Nephron progenitor cell (in vitro differentiated cells): ENCODE measurements at places on chromosomes 16 and 17.
A peak's percentile ranks its signal among the peaks of the same experiment; 100 is the strongest.

DNA sequence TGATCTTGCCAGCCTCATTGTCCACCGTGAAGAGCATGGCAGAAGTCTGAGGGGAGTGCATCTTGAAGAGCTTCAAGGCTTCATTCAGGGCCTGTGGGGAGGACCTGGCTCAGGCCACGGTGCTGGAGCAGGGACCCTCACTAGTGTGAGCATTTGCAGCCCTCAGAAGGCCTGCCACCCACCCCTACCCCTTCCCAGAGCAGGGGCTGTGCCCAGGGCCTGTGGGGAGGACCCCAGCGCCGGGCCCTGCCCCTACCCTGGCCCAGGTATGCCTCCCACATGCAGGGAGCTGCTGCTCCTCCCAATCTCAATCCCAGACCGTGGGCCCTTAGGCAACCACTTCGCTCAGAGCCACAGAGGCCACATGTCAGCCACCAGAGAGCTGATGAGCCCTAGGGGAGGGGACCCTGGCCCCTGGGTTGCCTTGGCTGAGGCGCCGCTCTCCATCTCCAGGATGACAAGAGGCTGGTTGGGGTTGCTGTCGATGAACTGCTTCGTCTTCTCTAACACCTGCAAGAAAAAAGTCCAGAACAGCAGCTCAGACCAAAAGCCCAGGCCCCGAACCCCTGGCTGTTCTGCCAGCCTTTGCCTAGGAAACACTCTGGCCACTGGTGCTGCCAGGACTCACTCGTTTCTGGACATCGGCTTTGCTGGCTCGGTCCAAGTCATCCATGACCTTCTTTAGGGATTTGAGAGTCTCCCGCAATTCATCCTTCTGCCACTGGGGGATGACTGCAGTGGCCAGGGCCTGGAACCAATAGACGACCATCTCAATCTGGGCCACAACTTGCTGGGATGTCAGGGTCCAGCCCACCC lies 1.8 kb upstream of the EXOSC6 start:
- DNase-seq = peak; percentile 67
- H3K27ac ChIP-seq = peak overlapping the region; percentile 75
- H3K4me1 ChIP-seq = peaks cover 13% of the 10 kb centered on the region
- H3K4me3 ChIP-seq = no peak overlapping the region
- no peaks in the 10 kb centered on the region for H3K27me3 ChIP-seq

GRCh38 chr17:79023180-79023705 lies 726 bp upstream of the C1QTNF1 start:
- peaks cover 44% of the 10 kb centered on the region for H3K4me1 ChIP-seq
- H3K36me3 ChIP-seq = no peaks in the 10 kb centered on the region
- peaks cover 90% of the 10 kb centered on the region for H3K27me3 ChIP-seq
- H3K4me3 ChIP-seq = peak overlapping the region; percentile 86

DNA sequence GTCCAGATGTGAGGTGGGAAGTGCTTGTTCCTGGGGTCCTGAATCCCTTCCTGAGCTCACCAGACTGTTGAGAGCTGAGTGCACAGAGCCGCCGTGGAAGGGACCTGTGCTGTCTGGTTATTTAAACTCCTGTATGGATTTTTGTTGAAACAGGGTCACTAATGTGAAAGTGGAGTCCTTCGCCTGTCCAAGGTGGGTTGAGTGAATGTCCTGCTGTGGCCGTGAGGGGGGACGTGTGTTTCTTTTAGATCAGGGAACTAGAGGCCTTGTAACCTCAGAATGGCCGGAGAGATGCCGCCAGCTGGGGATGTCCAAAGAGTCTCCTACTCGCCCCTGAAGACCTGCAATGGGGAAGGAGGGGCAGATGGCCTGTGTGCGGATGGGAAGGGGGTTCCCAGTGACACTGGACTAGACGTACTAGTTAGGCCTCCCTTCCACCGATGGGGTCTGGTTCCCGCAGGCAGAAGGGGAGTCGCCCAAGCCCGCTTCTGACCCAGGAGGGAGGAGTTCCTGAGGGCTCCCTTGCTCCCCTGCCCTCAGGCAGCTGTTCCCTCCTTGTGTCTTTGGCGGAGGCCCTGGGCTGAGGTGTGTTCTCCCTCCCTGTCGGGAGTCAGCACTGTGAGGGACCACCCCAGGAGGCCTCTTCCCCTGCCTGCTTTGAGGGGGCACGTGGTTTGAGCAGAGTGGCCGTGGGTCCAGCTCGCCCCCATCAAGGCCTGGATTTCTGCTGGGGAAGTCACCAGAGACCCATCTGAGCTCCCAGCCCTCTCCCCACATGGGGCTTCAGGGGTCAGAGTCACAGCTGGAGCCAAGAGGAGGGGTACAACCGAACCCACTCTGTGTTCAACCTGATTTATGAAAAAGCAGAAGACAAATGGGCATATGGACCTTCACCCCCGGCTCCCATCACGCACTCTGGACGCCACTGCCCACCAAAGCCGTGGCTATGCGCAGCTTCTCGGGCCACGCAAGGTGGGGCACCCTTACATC lies 30.9 kb downstream of the OR1D5 start:
- H3K4me3 ChIP-seq = no peak overlapping the region
- peaks cover 9% of the 10 kb centered on the region for H3K27me3 ChIP-seq
- no peak overlapping the region for H3K27ac ChIP-seq
- H3K4me1 ChIP-seq = peaks cover 26% of the 10 kb centered on the region
- DNase-seq = no peak
- no peaks in the 10 kb centered on the region for H3K36me3 ChIP-seq

- H3K36me3 ChIP-seq = no peaks in the 10 kb centered on the region
- no peak for DNase-seq
- H3K4me3 ChIP-seq = no peak overlapping the region
- H3K4me1 ChIP-seq = peaks cover 34% of the 10 kb centered on the region
Observed at GRCh38 chr17:44971776-44972483, 3.8 kb upstream of the C1QL1 start.

- H3K27me3 ChIP-seq = peaks cover 3% of the 10 kb centered on the region
- peaks cover 14% of the 10 kb centered on the region for H3K4me1 ChIP-seq
- DNase-seq = no peak
- H3K36me3 ChIP-seq = peaks cover 26% of the 10 kb centered on the region
Observed at GRCh38 chr17:63688396-63689020, 11.4 kb downstream of the LIMD2 start.

- H3K27me3 ChIP-seq = peaks cover 23% of the 10 kb centered on the region
- no peaks in the 10 kb centered on the region for H3K36me3 ChIP-seq
- H3K4me1 ChIP-seq = peaks cover 58% of the 10 kb centered on the region
- H3K27ac ChIP-seq = peak overlapping the region; percentile 64
Observed at GRCh38 chr17:1947229-1947742, 77.8 kb downstream of the RTN4RL1 start.

- H3K4me1 ChIP-seq = peaks cover 18% of the 10 kb centered on the region
- no peak overlapping the region for H3K4me3 ChIP-seq
- no peaks in the 10 kb centered on the region for H3K36me3 ChIP-seq
- no peak overlapping the region for H3K27ac ChIP-seq
Observed at GRCh38 chr17:14427900-14428647, 127.2 kb downstream of the HS3ST3B1 start.

GRCh38 chr17:29412780-29413565 lies 22.8 kb downstream of the TAOK1 start:
- DNase-seq = no peak
- no peak overlapping the region for H3K4me3 ChIP-seq
- H3K27me3 ChIP-seq = peaks cover 7% of the 10 kb centered on the region
- no peaks in the 10 kb centered on the region for H3K4me1 ChIP-seq
- H3K27ac ChIP-seq = peak overlapping the region; percentile 27
- peaks cover 71% of the 10 kb centered on the region for H3K36me3 ChIP-seq

GRCh38 chr16:66426112-66427035 lies 721 bp upstream of the BEAN1 start:
- H3K36me3 ChIP-seq = no peaks in the 10 kb centered on the region
- peaks cover 21% of the 10 kb centered on the region for H3K4me1 ChIP-seq
- H3K4me3 ChIP-seq = peak overlapping the region; percentile 81

GRCh38 chr17:29243792-29244191 lies 2.9 kb upstream of the CRYBA1 start:
- H3K36me3 ChIP-seq = no peaks in the 10 kb centered on the region
- H3K27ac ChIP-seq = no peak overlapping the region
- H3K4me3 ChIP-seq = no peak overlapping the region
- H3K4me1 ChIP-seq = peaks cover 34% of the 10 kb centered on the region
- no peaks in the 10 kb centered on the region for H3K27me3 ChIP-seq

DNA sequence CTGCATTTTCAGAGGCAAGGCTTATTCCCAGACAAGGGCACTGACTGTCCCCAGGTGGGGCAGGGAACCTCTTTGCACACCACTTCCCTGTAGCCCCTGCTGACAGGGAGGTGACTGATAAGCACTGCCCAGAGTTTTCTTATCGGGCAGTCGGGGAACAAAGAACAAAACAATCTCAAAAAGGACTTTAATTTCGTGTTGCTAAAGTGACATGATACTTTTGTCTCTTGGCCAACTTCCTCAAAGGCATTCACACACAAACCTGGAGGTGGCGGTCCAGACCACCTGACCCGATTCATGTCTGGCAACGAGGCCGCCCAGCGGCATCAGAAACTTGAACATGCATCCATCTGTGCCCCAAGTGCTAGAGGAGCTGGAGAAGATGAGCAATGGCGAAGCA lies 28.9 kb downstream of the ZDHHC7 start:
- no peaks in the 10 kb centered on the region for H3K27me3 ChIP-seq
- no peak overlapping the region for H3K4me3 ChIP-seq
- peaks cover 73% of the 10 kb centered on the region for H3K36me3 ChIP-seq
- DNase-seq = no peak
- H3K4me1 ChIP-seq = peaks cover 32% of the 10 kb centered on the region

DNA sequence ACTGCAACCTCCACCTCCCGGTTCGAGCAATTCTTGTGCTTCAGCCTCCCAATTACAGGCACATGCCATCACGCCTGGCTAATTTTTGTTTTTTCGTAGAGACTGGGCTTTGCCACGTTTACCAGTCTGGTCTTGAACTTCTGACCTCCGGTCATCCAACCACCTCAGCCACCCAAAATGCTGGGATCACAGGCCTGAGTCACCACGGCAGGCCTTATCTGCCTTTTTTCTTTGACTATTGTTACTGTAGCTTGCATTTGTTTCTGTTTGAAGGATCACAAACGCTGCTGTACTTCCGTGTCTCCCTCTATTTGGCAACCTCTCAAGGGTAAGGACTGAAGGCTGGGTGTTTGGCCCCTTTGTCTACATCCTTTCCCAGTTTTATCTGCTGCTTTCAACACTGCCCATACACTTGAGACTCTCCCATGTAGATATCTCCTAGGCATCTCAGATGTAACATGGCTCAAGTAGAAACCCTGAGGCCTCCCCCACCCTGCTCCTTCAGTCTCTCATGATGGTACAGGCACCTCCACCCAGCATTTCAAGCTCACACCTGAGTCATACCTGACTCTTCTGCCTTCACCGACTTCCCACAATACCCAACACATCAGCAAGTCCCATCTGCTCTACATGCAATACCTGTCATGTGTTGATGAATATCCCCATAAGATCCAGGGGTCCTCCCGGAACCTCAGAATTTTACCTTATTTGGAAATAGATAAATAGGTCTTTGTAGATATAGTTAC lies 219.0 kb downstream of the CPPED1 start:
- no peak overlapping the region for H3K27ac ChIP-seq
- DNase-seq = no peak
- H3K4me1 ChIP-seq = peaks cover 7% of the 10 kb centered on the region
- H3K27me3 ChIP-seq = peaks cover 17% of the 10 kb centered on the region
- H3K4me3 ChIP-seq = no peak overlapping the region

- no peak for DNase-seq
- H3K4me3 ChIP-seq = no peak overlapping the region
- no peak overlapping the region for H3K27ac ChIP-seq
- peaks cover 47% of the 10 kb centered on the region for H3K4me1 ChIP-seq
- H3K27me3 ChIP-seq = no peaks in the 10 kb centered on the region
Observed at GRCh38 chr16:53946746-53947386, 242.9 kb downstream of the FTO start.

DNA sequence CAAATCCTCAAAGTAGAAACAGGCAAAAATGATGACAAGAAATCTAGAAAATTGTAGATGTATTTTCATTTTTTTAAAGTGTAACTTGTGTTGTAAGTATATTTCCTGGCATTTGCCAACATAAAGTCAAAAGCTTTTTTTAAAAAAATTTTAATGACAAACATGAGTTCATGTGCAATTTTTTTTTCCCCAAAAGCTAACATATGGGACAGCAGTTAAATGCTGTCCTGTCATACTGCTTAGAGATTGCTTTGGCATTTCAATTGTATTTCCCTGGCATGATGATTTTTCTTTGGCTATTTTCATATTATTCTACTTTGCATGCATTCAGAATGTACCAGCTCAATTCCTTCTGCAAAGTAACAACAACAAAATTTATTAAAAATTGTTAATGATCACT lies 24.5 kb upstream of the CPPED1 start:
- H3K27me3 ChIP-seq = peaks cover 19% of the 10 kb centered on the region
- H3K36me3 ChIP-seq = no peaks in the 10 kb centered on the region
- H3K4me3 ChIP-seq = no peak overlapping the region
- no peaks in the 10 kb centered on the region for H3K4me1 ChIP-seq
- no peak for DNase-seq
- H3K27ac ChIP-seq = no peak overlapping the region

DNA sequence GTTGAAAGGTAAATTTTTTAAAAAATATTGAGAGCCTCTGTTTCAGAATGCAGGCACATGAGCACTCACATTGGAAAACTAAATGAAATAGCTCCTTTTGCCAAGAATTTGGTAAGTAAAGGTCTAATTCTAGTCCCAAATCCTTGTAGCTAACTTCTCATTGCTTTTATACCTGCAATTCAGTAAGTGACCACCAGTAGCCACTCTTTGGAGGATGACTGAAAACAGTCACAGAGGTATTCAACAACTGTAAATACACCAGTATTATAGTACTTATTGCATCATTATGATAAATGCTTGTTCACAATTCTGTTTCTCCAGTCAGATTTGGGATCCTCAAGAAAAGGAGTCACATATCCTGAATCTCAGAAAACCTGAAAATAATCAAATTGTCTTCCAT lies 562.4 kb upstream of the CDH11 start:
- no peak overlapping the region for H3K27ac ChIP-seq
- H3K4me3 ChIP-seq = no peak overlapping the region
- H3K27me3 ChIP-seq = peaks cover 4% of the 10 kb centered on the region
- peaks cover 12% of the 10 kb centered on the region for H3K36me3 ChIP-seq
- DNase-seq = no peak
- H3K4me1 ChIP-seq = peaks cover 7% of the 10 kb centered on the region

GRCh38 chr16:74117798-74118197 lies 178.8 kb upstream of the PSMD7 start:
- H3K36me3 ChIP-seq = no peaks in the 10 kb centered on the region
- peaks cover 6% of the 10 kb centered on the region for H3K27me3 ChIP-seq
- DNase-seq = no peak
- H3K4me3 ChIP-seq = no peak overlapping the region
- H3K4me1 ChIP-seq = no peaks in the 10 kb centered on the region
- no peak overlapping the region for H3K27ac ChIP-seq
